ENCODE measurements at places on chromosomes 4 and X. TPM values are rescaled to one million over a fixed set of nuclear protein-coding genes. Genes with fewer than 3 reads are reported as not detected.

NKX6-1 gene
- not detected for polyA plus RNA-seq

MAGEB16 gene
- polyA plus RNA-seq, result not detected

DNA sequence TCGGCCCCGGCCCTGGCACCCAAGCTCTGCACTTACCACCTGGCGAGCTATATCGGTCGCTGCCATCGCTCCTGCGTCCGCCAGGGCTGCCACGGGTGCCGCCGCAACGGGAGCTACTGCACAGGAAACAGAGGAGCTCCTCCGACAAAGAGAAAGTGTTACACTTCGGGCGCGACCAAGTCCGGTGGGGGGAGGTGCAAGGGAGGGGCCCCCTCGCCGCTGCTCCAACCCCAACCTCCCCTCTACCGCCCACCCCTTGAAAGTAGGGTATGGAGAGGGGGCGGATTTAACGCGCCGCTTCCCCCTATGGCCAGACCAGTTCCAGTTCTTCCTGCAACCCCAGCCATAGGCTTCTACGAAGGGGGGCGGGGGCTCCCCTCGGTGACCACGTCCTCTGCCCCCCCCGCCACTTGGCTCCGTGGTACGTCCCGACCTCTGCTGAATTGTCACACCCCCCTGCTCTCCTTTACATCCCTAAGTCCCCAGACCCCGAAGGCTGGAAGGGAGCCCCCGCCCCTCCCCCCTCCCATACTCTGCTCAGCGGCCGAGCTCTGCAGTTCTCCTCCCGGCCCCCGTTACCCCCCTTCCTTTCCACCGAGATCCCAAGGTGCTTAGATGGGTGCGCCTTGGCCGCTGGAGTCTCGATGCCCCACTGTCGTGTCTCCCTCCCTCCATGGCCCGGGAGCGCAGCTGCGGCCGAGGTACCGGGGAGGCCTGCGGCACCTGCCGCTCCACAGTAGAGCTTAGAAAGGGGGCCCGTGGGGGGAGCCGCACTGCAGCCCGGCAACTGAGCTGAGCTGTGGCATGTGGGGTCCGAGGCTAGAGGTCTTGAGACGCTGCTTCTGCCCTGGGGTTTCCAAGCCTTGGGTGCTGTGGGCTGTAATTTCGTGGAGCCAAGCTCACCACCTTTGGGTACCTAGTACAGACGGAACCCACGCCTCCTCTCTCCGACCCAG, at the start of gene SEPTIN6:
Gene SEPTIN6, minus strand, starts transcription at position 129 of the 956 bp plus-strand sequence. Its CDS starts 63 bp downstream, at position 66.
- H3K27me3 ChIP-seq, result no peaks in the 10 kb centered on the region
- peak within 1 kb of the TSS; percentile 69 for H3K4me3 ChIP-seq
- H3K36me3 ChIP-seq, result no peaks in the 10 kb centered on the region
- peak; percentile 72 for DNase-seq

DNA sequence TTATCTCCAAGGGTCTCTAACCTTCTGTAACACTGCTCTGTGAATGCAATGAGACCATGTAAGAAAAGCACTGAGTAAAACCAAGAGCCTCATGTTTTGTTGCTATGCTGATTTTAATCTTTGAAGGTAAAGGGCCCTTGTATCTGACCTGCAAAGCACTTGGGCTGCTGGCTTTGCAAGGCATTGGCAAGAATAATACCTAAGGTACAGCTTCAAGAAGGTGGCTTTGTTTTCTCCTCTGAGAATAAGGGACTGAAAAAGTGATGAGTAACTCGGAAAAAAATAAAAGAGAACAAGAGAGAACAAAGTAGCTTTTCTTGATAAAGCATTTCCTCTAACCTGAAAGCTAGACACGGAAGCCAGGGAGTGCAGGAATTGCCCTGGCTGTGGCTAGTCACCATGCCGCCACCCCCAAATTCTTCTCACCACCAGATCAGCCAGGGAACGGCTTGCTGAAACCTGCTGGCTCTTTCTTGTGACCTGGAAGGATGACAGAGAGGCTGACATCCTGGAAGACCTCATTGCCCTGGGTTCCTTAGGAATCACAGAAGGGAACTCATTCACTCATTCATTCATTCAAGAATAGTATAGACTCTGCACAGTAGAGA, 41.8 kb upstream of the HS3ST1 start:
- H3K36me3 ChIP-seq, result no peaks in the 10 kb centered on the region
- no peak overlapping the region for H3K4me3 ChIP-seq
- peak overlapping the region; percentile 50 for H3K27ac ChIP-seq
- H3K27me3 ChIP-seq, result no peaks in the 10 kb centered on the region
- DNase-seq, result no peak

DNA sequence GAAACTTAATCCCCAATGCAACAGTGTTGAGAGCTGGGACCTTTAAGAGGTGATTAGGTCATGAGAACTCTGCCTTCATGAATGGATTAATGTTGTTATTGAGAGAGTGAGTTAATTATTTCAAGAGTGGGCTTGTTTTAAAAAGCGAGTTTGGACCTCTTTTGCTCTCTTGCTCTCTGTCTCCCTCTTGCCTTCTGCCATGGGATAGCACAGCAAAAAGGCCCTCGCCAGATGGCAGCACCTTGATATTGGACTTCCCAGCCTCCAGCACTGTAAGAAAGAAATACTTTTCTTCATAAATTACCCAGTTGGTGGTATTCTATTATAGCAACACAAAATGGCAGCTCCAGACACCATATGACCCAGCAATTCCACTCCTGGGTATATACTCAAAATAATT, 7.0 kb upstream of the ATP6AP2 start:
- no peak for DNase-seq
- H3K27ac ChIP-seq, result no peak overlapping the region
- H3K27me3 ChIP-seq, result no peaks in the 10 kb centered on the region
- H3K4me3 ChIP-seq, result no peak overlapping the region
- no peaks in the 10 kb centered on the region for H3K36me3 ChIP-seq

DNA sequence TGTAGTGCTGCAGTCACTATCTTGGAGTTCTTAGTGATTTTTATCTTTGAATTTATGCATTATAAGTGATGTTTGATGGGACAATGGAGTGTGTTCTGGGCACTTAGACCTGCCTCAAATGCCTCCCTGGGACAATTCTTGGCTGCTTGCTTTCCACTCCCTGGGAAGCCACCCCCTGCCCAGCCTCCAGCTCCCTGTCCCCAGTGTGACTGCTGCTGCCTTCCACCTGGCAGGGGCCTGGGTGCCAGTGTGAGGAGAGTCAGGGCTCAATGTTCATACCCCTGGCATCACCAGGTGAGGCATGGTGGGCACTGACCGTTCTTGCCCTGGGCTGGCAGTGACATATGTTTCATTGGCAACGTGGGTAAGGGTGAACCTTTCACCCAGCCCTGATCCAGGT, 14.8 kb downstream of the MSX1 start:
- H3K4me1 ChIP-seq, result no peaks in the 10 kb centered on the region
- no peak overlapping the region for H3K4me3 ChIP-seq
- no peaks in the 10 kb centered on the region for H3K36me3 ChIP-seq
